Ascending aorta (tissue), 2 donors: ENCODE measurements at places on chromosomes 7 and 10. TPM values are rescaled to one million over a fixed set of nuclear protein-coding genes. Genes with fewer than 3 reads are reported as not detected.

FAM25G gene
- total RNA-seq = not detected

SORCS3 gene
- not detected for total RNA-seq

LIMK1 gene
- 30.0 TPM for total RNA-seq

TBX20 gene
- total RNA-seq = not detected

SYT15 gene
- 50.9 TPM for total RNA-seq

SLC18A3 gene
- not detected for total RNA-seq

NOS3 gene
- 185 TPM for total RNA-seq

HHEX gene
- 18.5 TPM for total RNA-seq

WASHC2A gene
- total RNA-seq = 13.5 TPM

NME8 gene
- total RNA-seq = 0.96 TPM

TLX1 gene
- not detected for total RNA-seq

SEMA4G gene
- 2.1 TPM for total RNA-seq

GJC3 gene
- not detected for total RNA-seq

CTAGE4 gene
- not detected for total RNA-seq

OR6V1 gene
- total RNA-seq = not detected

HOXA10 gene
- not detected for total RNA-seq

NPFFR1 gene
- not detected for total RNA-seq

PARD3 gene
- 37.5 TPM for total RNA-seq

CYP2C8 gene
- total RNA-seq = not detected

NACAD gene
- 7.1 TPM for total RNA-seq

EPHB6 gene
- 13.1 TPM for total RNA-seq

C10orf62 gene
- total RNA-seq = not detected

TAS2R5 gene
- not detected for total RNA-seq

PNLIP gene
- not detected for total RNA-seq
